Stimulated activated CD8-positive, alpha-beta memory T cell treated with anti-CD3 and anti-CD28 coated beads, Interleukin-4, amount 100 ng/mL, for 1 hour (primary cell): ENCODE measurements at places on chromosomes 7 and 10.

DNA sequence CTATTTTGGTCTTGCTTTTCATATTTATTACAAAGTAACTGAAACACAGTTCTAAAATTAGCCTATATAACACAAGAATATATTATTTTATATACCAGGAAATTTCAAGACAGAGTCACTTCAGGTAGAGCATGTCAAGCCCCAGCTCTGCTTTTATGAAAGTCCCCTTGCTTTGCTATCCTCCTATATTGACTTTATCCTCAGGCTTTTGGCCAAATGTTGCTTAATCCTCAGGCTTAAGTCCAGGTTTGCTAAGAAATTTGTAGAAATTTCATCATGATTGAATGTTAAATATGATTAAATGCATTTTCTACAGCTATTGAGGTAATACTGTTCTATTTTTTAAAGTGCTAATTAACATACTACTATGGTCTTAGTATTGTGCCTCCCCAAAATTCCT is 227.6 kb downstream of the FZD1 start:
- no peak for DNase-seq

GRCh38 chr10:60212195-60212594 is 177.5 kb downstream of the ANK3 start:
- DNase-seq, result no peak

- DNase-seq, result no peak
These were observed 26.6 kb downstream of the SEMA3D start for GRCh38 chr7:85160223-85160622.

DNA sequence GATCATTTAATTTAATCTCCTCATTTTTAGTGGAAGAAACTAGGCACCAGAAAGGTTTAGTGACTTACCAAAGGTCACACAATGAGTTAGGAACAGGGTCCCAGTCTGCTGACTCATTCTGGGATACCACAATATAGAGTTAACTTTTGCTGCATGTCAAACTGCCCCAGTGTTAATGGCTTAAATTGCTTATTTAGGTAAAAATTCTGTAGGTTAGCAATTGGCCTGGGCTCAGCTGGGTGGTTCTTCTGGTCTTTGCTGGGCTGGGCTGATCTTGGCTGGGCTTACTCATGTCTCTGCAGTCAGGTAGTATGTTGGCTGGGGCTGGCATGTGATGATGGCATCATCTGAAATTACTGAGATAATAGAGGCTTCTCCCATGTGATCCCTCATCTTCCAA is 111.6 kb downstream of the EMX2 start:
- no peak for DNase-seq

DNA sequence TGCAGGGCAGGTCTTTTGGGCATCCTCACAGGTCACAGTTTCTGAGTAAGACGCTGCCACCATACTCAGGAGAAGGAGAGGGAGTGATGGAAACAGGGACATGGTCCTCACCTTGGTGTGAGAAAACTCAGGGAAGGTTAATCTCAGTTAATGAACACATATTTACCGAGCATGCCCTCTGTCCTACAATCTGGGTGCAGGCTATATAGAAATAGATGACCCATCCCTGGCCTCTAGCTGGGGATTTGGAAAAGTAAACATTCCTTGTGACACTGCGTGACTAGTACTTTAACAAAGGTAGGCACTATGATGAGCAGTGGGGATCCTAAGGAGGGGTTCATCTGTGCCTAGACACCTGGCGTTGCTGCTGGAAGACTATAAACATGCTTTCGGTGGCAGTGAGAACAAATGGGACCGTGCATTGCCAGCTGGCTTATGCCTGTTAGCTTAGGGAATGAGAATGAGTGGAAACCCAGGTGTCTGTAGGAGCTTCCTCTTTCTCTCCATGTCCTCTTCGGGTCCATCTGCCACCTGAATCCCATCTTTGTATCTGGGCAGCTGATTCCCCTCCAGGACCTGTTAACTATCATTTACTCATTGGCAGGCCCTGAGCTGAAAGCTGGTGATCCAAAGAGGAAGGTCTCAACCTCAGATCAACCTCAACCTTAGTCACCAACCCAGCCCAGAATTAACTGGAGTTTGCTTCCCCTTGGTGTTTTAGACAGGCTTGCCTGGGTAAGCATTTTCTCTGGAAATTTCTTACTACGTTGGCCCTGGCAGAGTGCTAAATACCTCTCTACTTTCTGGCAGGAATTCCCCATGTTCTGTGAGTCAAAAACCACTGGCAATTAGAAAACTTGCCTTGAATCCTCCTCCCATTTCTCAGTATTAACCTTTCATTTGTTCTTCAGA is 794 bp downstream of the MBL2 start:
- DNase-seq, result no peak

- no peak for DNase-seq
These were observed 243.6 kb downstream of the TWIST1 start for GRCh38 chr7:18873734-18874336.

DNA sequence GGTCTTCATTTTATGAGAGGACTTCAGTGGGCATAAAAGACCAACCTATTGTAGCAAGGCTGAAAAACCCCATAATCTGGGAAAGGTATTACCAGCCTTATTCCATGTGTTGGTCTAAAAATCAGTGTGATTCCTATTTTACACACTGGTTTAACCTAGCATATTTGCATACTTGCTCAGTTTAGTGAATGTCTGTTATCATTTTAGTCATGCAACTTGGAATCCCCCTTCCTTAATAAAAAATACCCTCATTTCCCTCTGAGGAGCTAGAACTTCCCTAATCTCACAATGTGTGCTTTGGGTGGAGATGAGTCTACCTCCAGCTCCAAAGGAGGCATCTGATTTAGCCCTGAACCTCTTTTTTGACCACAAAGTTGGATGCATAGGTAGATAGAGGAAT is 312.8 kb upstream of the SORCS1 start:
- no peak for DNase-seq

DNA sequence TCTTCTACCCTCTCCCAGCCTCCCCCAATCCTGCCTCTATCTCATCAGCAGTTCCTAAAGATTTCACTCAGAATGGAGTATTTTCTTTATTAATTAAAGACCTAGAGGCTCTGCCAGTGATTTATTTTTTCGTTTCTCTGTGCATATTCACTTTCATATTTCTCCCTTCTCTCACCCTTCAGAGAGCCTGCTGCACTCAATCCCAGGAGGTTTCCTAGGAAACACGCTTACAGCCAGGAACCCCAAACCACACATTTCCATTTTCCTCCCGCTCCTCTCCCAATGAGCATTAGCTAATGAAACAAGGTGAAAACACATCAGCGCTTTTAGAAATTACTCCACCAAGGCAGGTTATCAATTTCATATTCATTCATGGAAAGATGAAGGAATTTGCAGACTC is 180.2 kb downstream of the FRMD4A start:
- no peak for DNase-seq

- DNase-seq, result no peak
These were observed 183.4 kb downstream of the HTR7 start for GRCh38 chr10:90674461-90674860.

- no peak for DNase-seq
These were observed 122.2 kb downstream of the KMT2E start for GRCh38 chr7:105136221-105136620.

GRCh38 chr10:112160834-112161233 is 22.7 kb downstream of the GPAM start:
- no peak for DNase-seq

GRCh38 chr10:78307576-78307975 is 273.9 kb downstream of the RPS24 start:
- no peak for DNase-seq

DNA sequence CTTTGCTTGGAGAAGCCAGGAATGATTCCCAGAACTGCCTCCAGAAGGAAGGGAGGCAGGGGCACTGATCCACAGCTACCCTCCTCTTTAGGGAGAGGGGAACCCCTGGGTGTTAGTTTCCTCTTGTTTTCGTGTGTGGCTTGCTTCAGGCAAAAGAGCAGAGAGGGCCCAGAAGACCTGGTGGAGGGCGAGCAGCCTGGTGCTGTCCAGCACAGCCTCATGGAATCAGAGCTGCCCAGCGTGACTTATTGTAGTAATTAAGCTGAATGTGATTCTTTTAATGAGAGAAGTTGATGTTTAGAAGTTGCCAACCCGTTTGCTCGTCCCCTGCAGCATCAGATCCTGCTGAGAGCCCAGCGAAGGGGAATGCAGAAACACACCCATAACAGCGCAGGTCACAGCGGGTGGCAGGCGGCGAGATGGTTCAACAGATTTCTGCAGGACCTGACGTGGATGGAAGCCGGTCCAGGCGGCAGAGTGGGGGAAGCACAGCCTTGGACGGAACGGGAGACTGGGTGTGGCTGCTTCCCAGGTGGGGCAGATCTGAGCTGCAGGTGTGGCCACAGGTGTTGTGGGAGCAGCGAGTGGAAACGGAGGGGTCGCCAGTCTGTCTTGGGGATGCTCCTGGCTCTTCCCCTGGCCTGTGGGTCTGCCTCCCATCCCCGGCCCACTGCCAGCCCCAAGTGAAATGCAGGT is 53.7 kb upstream of the SHH start:
- DNase-seq, result no peak

DNA sequence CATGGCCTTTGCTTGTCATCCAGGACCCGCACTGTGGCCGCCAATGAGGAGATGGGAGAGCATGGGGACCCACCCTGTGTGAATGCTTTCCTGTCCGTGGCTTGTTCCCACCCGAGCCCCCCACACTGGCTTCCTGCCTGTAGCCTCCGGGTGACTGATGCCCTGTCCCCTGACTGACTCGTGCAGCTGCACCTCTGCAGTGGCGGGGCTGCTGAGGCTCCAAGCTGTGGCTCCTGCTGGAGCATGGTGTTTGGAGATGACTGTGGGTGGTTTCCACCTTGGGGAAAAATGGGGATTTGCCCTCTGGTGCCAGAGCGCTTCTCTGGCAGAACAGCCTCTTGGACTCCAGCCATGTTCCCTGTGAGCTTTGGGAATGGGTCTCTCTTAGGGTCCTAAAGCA is 2.1 kb downstream of the CAMK1D start:
- DNase-seq, result no peak

GRCh38 chr7:96775046-96775445 is 65.4 kb upstream of the SEM1 start:
- no peak for DNase-seq

- DNase-seq, result no peak
These were observed 1158.5 kb upstream of the C7orf33 start for GRCh38 chr7:147432079-147432478.

- no peak for DNase-seq
These were observed 102.4 kb downstream of the HIPK2 start for GRCh38 chr7:139675127-139676125.

DNA sequence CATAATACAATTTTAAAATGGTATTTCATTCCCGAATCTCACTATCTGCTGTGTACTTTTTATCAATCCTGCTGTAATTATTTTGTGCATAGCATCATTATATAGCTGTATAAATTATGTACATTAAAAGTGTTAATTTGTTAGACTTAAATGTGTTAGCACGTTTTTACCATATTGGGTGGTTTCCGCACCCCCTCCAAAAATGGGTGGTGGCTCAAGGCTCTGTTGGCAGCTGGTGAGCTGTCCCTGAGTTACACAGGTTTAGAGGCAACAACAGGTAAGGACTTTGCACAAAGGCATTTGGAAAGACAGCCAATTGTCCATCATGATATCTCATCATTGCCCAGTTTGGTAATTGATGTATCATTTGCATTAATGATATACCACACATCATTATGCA is 18.6 kb upstream of the LMTK2 start:
- no peak for DNase-seq

DNA sequence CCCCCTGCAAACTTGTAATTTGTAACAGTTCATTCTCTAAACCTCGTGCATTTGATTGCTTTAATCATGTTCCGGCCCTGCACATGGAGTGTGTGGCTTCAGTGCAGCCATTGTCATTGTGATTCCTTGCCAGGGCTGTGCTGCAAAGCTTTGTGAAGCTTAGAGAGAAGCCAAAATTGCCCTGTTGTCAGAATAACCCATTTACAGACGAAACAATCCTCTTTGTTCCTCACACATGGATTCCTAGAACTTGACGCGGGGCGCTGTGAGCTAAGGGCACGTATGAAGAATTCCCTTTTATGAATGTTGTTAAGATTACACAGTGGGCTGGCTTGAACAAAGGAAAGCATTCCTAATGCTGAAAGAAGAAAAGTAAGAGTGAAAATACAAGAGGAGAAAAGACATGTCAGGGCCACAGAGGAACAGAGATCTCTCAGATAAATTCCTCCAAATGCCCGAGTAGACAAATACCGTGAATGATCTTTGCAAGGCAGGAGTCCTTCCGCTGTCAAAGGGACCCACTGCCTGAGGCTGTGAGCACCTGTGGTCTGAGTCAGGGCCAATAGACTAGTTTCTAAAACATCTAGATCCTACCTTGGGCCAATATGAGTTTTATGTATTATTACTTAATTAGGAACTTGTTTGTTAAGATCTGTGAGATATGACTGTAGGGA is 205.4 kb upstream of the C7orf33 start:
- DNase-seq, result no peak

- peak; percentile 15 for DNase-seq
These were observed 20.2 kb upstream of the BAIAP2L1 start for GRCh38 chr7:98420966-98421612.

DNA sequence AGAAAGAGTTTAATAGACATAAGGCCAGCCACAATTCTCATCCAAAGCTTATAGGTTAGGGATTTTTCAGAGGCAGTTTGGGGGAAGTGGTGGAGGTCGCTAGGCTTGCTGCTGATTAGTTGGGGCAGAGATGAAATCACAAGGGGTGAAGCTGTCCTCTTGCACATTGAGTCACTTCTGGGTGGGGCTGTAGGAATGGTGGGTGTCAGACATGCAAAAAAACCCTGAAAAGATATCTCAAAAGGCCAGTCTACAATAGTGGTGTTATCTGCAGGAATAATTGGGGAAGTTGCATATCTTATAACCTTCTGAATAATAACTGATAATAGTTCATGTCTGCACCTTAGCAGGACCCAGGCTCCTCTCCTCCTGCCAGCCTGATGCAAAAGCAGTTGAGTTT is 2.1 kb downstream of the FAM24B start:
- no peak for DNase-seq

- no peak for DNase-seq
These were observed 9.6 kb downstream of the PKD1L1 start for GRCh38 chr7:47938574-47939165.

GRCh38 chr10:102775935-102776669 is 32.4 kb downstream of the WBP1L start:
- no peak for DNase-seq

DNA sequence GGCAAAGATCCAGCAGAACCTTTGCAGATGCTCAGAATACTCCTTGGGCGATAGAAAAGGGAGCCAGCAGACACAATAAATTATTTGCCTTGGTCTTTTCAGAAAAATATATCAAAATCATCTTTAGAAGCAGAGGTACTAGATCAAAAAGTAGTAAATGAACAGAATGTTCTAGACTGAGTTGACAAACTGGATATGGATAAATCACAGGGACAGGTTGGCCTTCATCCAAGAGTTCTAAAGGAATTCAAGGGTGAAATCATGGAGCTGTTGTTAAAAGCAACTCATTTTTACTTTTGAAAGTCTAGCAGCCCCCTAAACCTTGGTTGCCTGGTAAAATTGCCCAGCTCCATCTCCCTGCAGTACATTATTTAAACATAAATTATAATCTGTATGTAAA is 99.1 kb downstream of the PLCE1 start:
- DNase-seq, result no peak

- no peak for DNase-seq
These were observed 18.6 kb downstream of the C7orf33 start for GRCh38 chr7:148609045-148609725.

- no peak for DNase-seq
These were observed 7.9 kb upstream of the CRTAC1 start for GRCh38 chr10:98038288-98038687.

GRCh38 chr7:96547371-96547811 is 162.3 kb downstream of the SEM1 start:
- DNase-seq, result no peak

GRCh38 chr7:93298671-93299070 is 66.5 kb downstream of the VPS50 start:
- DNase-seq, result no peak

- DNase-seq, result no peak
These were observed 181.9 kb upstream of the PRSS58 start for GRCh38 chr7:142439739-142440138.
